Ecto neural progenitor cell (in vitro differentiated cells): ENCODE measurements at places on chromosomes 6 and 20.

DNA sequence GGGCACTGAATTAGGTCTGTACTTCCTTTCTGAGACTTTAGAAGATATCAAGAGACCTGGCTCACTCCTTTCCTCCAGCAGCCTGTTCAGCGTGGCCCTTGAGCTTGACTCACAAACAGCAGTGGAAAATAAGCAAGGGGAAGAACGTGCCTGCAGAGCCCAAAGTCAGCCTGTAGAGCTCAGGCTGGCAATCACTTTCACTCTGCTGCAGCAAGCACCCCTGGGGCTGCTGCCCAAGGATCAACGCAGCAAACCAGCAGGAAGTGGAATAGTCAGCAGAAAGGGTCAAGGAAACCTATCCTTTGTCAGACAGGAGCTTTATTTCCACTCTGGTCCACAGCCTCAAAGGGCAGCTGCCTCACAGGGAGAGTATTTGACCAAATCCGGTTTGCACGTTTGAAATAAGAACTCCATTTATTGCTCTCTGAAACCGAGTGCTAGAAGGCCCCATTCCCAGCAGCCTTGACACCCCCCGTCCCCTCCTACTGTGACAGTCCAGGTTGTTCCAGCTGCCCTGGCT is 77.4 kb downstream of the PRDM1 start:
- DNase-seq: no peak

- DNase-seq: peak; percentile 77
Observed at GRCh38 chr20:46752728-46753127, 43.3 kb downstream of the SLC2A10 start.

GRCh38 chr20:23540624-23541023 is 27.7 kb downstream of the CST9L start:
- DNase-seq: no peak

DNA sequence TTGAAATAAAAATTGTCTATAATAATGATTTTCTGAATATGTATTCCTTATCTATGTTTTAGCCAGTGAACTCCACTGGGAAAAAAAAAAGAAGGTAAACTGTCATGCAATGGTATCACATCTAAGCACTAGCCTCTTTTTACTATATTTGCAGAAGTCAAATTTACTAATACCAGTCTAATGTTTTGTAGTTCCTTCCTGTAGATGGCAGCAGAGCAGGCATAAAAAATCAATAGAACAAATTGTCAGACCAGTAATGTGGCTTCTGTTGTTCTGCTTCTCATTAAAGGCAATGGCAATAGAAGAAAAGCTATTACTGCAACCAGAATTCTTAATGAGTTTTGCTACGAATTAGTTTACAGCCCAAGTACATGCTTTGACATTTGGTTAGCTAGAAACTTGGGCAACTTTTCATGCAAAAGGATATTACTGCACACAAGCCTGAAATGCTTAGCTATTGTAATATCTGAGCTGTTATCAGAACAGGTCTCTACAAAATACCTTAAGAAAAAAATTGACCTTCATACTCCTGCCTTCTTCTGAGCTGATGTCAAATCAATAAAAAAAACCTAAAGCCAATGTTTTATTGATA is 476.9 kb downstream of the KHDRBS2 start:
- no peak for DNase-seq

GRCh38 chr20:9581509-9581908 is 67.1 kb downstream of the LAMP5 start:
- DNase-seq: no peak

GRCh38 chr20:45842169-45842812 is 8.7 kb downstream of the SNX21 start:
- no peak for DNase-seq

DNA sequence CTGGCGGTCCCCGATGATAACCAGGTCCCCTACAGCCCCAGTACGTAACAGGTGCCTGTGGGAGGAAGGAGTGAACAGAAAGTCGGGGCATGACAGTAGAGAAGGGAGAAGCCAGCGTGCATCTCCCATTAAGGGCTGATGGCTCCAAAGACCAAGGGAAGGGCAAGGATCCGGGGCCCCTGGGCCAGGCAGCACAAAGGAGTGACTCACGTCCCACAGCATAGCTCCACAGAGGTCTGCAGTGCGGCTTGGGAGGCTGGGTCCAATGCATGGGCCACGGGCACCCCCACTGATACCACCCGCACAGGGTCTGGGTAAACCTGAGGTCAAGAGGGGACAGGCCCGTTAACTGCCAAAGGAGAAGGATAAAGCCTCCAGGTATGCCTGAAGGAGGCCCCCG is 10.3 kb downstream of the AARS2 start:
- DNase-seq: no peak

DNA sequence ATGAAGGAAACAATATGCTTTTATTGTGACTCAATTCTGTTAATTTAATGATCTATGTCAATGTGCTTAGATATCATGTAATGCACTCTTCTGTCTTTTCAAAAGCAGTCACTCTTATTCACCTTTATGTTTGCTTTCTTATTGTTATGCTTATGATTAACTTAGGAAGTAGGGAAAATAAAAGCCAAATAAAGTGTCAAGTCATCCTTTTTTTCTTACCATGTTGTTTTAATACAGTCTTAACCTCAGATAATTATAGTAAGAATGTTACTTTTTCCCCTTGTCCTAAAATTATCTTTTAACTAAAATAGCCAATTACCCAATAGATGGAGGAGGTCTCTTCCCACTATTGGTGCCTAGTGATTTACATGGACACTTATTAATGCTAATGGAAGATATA is 72.6 kb downstream of the TFAP2B start:
- DNase-seq: no peak

DNA sequence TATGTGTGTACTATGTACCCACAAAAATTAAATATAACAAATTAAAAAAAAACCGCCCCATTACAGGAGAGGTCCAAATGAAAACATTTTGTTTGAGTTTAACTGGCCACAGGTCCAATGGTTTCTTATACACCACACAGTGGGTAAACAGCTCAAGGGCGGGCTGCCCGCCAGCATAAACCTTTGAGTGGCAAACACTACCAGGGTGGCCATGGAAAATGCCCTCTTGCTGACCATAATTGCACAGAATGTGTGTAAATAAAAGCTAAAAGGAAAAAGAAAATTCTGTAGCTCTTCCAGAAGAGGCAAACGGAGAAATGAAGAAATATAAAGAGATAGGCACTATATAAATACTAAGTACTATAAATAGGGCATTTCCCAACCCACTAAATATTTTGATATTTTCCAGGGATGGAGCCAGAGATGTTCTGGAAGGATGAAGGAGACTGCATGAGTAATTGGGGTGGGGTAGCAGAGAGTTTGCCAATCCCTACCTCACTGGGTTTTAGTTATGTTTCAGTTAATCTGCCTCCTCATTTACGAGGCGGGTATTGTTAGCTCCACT is 1.1 kb upstream of the CDC5L start:
- no peak for DNase-seq

- no peak for DNase-seq
Observed at GRCh38 chr6:43200541-43200940, 18.5 kb downstream of the CUL9 start.

DNA sequence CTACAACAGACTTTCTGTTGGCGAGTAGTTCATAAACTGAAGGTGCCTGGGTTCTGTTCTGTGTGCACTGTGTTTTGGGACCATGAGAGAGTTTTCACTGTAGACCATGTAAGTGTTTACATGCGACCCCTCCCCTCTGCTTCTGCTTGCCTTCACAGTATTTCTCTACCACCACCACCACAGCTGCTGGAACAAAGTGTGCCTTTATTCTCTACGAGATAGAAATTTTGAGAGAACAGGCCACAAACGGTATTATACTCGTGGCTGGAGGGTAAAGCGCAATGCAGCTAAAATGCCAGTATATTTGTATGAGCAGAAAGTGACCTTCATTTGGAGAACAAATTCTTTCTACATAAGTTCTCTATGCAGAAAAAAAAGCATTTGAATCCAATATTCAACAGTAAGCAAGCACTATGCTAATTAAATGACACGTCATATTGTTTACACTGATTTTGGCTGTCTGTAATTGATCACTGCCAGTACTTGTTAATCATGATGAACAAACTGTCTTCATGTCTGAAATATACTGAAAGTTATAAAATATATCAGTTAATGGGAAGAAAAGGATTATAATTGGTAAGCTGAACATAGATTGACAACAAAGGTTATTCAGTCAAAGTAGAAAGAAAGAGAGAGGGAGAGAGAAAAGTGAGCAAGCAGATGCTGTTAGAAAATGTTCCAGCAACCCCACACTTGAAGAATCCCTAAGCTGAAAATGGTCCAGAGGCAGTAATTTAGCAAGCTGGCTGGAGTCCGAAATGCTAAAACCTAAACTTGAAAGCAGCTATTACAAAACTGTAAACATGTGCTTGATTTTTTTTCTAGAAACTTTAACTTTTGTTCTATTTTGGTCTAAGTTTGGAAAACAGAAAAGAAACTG is 8.8 kb downstream of the CLDN20 start:
- no peak for DNase-seq

DNA sequence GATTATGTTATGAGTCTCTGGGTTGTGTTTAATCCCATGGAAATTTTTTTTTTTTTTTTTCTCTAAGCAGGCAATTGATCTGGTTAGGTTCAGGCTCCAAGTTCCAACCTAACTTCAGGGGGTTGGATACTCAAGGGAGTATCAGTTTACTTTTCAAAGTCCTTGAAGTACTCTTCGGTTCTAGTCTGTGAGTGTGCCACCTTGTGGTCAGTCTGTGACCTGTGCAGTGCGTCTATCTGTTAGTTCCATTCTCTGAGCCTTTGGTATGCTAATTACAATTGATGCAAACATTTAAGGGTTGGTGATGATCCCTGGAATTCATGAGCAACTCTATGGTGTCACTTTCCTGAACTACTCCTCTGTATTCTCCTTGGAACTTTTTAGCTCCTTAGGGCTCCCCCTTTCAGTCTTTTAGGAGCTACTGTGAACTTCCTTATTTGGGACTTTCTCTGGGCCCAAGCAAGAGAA is 342.0 kb downstream of the SOX4 start:
- no peak for DNase-seq

DNA sequence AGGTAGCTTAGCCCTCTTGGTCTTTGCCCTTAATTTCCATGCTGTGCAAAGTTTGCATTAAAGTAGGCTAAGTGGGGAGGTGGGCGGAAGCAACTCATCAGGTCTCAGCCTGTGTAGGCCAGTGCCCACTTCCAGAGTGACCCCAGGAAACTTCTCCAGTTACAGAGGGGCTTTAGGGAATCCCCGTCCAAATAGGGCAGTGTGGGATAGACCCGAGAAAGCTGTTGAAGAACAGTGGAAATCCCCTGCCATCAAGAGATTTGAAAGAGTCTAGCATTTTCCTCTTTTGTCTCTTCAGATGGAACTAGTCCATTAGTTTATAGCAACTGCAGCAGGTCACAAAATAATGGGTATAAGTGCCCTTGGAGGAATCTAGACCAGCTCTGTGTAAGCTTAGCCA is 20.2 kb downstream of the SF3B5 start:
- no peak for DNase-seq

DNA sequence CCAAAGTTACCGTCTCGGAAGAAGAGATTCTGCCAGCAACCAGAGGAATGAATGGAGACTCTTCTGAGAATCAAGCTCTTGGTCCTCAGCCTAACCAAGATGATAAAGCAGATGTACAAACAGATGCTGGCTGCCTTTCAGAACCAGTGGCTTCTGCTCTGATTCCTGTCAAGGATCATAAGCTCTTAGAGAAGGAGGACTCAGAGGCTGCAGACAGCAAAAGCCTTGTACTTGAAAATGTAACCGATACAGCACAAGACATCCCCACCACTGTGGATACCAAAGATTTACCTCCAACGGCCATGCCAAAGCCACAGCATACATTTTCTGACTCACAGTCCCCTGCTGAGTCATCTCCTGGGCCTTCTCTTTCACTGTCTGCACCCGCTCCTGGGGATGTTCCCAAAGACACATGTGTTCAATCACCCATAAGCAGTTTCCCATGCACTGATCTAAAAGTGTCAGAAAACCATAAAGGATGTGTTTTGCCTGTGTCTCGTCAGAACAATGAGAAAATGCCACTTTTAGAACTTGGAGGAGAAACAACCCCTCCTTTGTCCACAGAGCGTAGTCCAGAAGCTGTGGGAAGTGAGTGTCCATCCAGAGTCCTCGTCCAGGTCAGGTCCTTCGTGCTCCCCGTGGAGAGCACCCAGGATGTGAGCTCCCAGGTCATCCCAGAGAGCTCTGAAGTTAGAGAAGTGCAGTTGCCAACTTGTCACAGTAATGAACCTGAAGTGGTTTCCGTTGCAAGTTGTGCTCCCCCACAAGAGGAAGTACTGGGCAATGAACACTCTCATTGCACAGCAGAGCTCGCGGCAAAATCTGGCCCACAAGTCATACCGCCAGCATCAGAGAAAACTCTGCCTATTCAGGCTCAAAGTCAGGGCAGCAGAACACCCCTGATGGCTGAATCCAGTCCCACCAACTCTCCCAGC is 109.6 kb downstream of the RTN4IP1 start:
- DNase-seq: no peak

- DNase-seq: no peak
Observed at GRCh38 chr6:70298068-70298467, 4.8 kb downstream of the COL9A1 start.

DNA sequence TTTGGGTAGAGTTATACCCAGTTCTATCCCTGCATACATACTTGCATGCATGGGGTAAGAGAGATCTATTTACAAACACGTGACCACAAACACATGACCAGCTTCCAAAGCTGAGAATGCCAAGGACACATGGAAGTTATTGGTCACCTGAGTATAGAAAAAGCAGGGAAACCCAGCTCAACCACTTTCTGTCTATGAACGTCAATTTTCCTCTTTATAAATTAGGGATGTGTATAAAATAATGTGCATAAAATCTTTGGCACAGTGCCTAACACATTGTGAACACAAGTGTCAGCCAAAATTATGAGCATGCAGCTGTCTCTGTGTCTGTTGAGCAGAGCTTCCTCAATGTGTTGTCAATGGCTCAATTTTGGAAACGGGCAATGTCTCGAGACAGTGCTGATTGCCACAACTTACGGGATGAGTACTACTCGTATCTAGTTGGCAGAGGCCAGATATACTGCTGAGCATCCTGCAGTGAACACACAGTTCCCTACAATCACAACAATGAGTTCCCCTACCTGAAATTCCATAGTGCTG is 44.9 kb downstream of the TPD52L1 start:
- DNase-seq: no peak
